ENCODE measurements at places on chromosomes 5 and 9. TPM values are rescaled to one million over a fixed set of nuclear protein-coding genes. Genes with fewer than 3 reads are reported as not detected.

AGXT2 gene
- total RNA-seq = not detected

PCDHGA9 gene
- 0.39 TPM for total RNA-seq

SHROOM1 gene
- 8.3 TPM for total RNA-seq

FAM153A gene
- 6.3 TPM for total RNA-seq

CYFIP2 gene
- total RNA-seq = 173 TPM

FSTL4 gene
- not detected for total RNA-seq

SLC6A18 gene
- not detected for total RNA-seq

AK1 gene
- total RNA-seq = 17.2 TPM

FAM53C gene
- 27.0 TPM for total RNA-seq

ARL14EPL gene
- total RNA-seq = not detected

TXNDC15 gene
- total RNA-seq = 57.1 TPM

CXCL14 gene
- not detected for total RNA-seq

CCNJL gene
- not detected for total RNA-seq

MARCOL gene
- total RNA-seq = not detected

PTGER4 gene
- total RNA-seq = 57.3 TPM

IFNA6 gene
- total RNA-seq = not detected

TMEFF1 gene
- total RNA-seq = 0.13 TPM

FBXL7 gene
- not detected for total RNA-seq

FOXD4L3 gene
- not detected for total RNA-seq

PCDHB2 gene
- not detected for total RNA-seq

TRIM23 gene
- total RNA-seq = 7.5 TPM

SPATA31D4 gene
- total RNA-seq = not detected

C7 gene
- not detected for total RNA-seq

C1QTNF3 gene
- total RNA-seq = 1.8 TPM

DAB2IP gene
- total RNA-seq = 0.05 TPM

PHF24 gene
- 0.08 TPM for total RNA-seq

POC5 gene
- total RNA-seq = 20.7 TPM

FGFR4 gene
- 1.4 TPM for total RNA-seq

ST6GALNAC4 gene
- 31.6 TPM for total RNA-seq

CCL27 gene
- total RNA-seq = not detected

ST8SIA4 gene
- 65.2 TPM for total RNA-seq

THBS4 gene
- total RNA-seq = 1.3 TPM

GMCL2 gene
- not detected for total RNA-seq

SHISAL2B gene
- not detected for total RNA-seq

IFNK gene
- total RNA-seq = not detected

TMOD1 gene
- total RNA-seq = 0.81 TPM

SLCO6A1 gene
- not detected for total RNA-seq

ANKRD31 gene
- total RNA-seq = 0.36 TPM

CATSPER3 gene
- 0.81 TPM for total RNA-seq

SLC44A1 gene
- total RNA-seq = 3.8 TPM

Data from activated T-helper 1 cell treated with anti-CD3 and anti-CD28 coated beads, Interleukin-12 subunit alpha, Interleukin-12 subunit beta, Interleukin-2, Interleukin-4 antibody, amounts not matched to agents 30 ng/mL and 10 ng/mL and 1 ng/mL, durations not matched to agents 14 hours and 24 hours and 36 hours (primary cell).